Posterior vena cava (tissue), 2 donors: ENCODE measurements at places on chromosomes 3 and 15. TPM values are rescaled to one million over a fixed set of nuclear protein-coding genes. Genes with fewer than 3 reads are reported as not detected.

The CCR9 gene
- not detected for total RNA-seq

The SEC22A gene
- total RNA-seq, result 18.1 TPM

The STARD5 gene
- 3.9 TPM for total RNA-seq

The MYO5C gene
- 8.6 TPM for total RNA-seq

The B3GALNT1 gene
- 14.7 TPM for total RNA-seq

The ERICH6 gene
- total RNA-seq, result not detected

DNA sequence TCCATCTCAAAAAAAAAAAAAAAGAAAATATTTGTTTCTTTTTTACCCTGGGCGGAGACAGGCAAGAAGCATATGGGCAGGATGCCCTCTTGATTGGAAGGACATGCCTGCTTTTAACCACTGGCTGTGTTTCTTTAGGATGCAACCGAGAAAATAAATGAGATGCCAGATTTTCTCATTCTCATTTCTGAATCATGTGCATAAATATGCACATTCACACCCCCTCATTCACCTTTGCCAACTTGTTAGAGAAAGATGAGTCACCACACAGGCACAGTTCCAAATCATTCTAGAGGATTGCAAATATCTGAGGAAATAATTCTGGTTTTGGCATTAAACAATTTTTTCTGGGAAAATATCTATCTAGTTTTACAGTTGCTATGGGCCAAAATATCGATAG is 3.3 kb downstream of the LIPH start:
- DNase-seq, result no peak

DNA sequence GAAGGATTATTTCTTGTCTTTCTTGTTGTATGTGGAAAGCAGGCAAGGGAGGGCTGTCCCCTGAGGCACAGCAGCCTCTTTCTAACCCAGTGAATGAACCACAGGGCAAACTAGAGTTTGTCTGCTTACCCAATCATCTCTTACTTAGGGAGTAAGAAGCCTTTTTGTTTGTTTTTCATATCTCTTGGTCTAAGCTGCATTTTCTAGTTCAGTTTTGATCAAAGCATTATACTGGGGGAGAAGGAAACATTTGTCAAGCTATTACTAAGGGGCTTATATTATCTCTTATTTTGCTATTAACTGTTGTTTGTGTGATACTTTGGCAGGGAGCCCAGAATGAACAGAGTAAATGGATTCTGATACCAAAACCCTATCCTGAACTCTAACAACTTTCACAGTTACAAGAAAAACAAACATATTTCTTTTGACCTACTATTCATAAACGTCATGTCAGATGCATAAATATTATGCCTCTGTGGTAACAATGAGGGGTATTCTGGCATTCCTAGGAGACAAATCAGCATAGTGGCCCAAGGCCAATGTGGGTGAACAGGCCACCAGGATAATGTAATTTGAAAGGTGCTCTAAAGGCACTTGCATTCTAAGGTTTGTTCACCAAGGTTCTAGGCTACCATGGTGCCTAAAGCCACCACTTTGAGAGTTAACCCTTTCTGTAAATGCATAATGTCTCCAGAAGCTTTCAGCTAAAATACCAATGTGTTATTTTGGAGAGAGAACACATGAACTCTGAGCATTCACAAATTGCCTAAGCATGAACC is 271.6 kb upstream of the ZPLD1 start:
- peak; percentile 81 for DNase-seq

GRCh38 chr15:75054172-75054897 is 30.9 kb downstream of the PPCDC start:
- DNase-seq, result no peak

DNA sequence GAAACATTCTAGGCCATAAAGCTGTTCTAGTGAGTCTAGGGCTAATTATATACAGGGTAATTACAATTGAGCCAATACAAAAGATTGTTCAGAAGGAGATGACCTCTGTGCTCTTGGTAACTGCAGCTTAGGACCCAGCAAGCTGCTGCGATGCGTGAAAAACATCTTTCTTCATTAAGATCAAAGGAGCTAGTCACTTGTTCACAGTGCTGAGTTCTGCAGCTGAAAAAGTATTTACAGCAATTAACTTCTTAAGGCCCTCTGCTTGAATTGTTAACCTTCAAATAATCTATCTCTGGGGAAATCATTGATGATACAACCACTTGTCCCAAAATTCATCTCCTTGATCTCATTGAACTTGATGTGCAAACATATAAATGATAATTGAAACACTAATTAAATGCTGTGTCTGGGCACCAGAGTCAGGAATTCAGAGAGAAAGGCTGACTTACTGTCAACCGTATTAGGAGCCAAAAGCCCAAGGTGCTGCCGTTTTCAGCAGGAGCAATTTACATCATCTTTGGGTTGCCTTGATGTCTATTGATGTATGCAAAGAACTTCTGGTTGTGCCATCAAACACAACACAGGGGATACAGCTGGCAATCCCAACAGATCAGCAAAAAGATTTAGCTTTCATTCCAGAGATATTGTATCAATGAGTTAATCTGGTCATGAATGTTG is 213.0 kb downstream of the NECTIN3 start:
- DNase-seq, result no peak

DNA sequence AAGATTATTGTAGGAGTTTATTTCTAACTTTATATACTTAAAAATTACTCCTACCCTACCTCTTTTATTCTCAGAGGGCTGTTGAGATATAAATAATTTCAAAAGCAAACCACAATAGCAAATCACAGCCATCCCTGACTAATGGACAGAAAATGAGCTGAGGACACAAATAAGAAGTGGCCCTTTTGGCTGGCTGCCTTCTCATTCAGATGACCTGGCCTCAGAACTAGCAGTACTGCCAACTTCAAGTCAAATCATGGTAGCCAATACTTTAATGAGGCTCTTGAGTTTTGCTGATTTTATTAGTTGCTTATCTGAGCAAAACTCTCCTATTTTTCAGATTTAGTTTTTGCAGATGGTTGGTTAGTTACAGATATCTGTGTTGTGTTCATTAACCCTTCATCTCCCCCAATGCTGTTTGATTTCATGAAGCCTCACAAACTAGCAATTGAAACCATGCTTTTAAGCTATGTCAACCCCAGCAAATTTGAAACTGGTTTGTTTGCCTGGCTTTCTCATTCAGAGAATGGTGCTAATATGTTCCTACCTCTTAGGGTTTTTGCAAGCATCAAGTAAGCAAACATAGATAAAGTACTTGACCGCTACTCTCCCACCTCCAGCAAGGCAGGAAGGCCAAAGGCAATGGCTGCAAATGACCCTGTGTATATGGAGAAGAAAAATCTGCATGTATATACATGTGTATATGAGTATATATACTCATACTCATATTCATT is 73.4 kb upstream of the HACD2 start:
- DNase-seq, result no peak

DNA sequence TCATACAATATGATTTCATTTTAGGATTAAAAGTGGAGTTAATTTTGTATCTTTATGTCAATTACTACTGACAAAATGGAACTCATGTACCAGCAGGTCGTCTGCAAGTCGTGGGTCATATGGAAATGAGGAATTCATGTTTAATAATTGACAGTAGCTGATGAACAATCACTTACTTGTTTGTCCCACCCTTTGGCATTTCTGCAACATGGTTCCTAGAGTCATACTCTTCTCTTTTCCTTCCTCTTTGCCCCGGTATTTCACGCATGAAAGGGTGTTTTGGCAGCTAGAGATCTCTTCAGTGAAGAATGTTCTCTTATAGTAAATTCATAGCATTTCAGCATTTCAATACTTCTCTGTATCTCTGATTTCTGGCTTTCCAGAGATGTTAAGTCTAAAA is 133.3 kb upstream of the SLC24A5 start:
- DNase-seq, result no peak

DNA sequence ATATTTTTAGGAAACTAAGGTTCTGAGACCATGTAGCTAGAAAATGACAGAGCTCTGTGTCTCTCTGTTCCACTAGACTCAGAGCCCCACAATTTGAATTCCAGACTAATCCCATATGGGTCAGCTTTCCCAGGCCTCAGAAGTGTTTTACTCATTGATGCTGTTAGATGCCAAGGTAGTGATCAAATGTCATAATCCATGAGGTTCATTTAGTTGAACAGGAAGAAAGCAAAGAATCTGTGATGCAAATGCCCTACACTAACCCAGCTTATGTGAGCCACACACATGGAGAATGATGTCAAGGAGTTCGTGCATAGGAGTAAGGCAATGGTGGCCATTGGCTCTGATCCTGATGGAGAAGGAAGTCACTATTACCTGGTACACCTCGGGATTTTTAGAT is 363.4 kb upstream of the RARB start:
- DNase-seq, result no peak

GRCh38 chr3:12884790-12885582 is 43.6 kb upstream of the RPL32 start:
- no peak for DNase-seq

DNA sequence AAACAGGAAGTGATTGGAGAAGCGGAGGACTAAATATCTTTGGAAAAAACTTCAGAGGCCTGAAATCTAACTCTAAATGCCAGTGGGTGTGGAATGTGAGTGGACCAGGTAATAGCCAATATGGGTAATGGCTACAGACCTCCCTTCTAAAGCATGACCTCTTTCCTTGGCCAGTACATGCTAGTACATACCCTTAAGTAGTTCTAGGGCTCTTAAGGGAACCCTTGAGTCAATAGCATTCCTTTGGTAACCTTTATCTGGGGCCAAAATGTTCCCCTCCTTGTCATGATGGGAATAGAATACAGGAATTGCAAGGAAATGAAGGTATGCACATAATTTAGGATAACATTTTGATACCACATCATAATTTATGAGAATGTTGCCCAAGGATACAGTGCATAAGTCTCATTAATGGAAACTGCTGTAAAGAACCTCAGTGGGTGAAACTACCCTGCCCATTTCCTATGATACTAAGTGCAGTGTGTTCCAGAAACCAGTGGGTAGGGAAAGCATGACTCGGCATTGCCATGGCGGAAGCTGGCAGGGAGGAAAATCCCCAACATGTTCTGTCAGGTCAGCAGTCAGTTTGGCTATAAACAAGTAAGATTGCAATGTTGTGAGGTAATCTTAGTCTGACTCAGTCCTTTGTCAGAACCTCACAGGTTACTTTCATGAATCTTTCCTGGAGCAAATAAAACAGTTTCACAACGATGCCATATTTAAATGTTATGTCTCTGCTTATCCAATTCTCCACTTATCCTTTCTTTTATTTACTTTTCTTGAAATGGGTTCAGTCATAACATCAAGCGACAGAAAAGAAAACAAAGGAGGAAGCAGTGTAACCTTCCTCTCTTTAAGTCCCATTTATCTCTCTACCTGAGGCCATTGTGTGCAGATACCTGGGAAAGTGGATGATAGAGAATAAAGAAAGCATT is 23.5 kb upstream of the RAP2B start:
- no peak for DNase-seq

DNA sequence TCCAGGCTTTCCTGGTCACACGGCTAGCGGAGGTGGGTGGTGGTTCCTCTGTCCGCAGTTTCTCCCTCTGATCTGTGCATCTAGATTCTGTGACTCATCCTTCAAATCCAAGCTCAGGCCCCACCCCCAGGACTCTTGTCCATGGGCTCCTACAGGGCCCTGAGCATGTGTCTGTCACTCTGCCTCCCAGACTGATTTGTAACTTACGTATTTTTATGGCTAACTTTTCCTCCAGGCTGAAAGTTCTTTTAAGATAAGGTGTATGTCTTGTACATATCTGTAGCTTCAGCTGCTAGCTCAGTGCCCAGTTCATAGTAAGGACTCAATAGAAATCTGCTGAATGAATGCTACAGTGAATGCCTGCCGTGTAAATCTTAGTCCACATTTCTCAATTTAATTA is 8.0 kb downstream of the ESYT3 start:
- DNase-seq, result peak; percentile 35

GRCh38 chr3:85304360-85304964 is 345.7 kb downstream of the CADM2 start:
- no peak for DNase-seq

DNA sequence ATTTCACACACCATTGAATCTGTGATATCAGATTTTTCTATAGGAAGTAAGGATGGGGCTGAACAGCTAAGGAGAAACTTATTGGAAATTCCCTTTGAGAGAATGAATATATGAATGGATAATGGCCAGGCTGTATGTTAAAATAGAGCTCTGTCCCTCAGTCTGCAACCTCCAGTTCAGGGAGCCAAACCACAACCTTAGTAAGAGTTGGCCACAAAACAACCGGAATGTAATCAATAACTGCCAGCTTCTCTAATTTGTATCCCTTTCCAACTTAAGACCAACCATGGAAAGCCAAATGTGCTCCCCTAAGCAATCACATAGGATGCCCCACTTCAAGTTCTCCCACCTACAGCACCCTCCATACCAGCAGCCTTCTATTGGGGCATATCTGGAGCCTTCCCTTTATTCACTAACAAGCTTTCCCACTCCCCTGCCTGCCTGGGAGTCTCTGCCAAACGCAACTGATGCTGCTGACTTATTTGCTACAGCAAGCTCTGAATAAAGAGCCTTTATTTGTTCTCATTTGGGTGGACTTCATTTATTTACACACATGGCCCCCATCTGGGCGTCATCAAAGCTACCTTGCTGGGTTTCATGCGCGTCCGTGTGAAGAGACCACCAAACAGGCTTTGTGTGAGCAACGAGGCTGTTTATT is 75.4 kb upstream of the LARS2 start:
- no peak for DNase-seq

GRCh38 chr3:37197810-37198371 is 23.5 kb upstream of the LRRFIP2 start:
- no peak for DNase-seq

DNA sequence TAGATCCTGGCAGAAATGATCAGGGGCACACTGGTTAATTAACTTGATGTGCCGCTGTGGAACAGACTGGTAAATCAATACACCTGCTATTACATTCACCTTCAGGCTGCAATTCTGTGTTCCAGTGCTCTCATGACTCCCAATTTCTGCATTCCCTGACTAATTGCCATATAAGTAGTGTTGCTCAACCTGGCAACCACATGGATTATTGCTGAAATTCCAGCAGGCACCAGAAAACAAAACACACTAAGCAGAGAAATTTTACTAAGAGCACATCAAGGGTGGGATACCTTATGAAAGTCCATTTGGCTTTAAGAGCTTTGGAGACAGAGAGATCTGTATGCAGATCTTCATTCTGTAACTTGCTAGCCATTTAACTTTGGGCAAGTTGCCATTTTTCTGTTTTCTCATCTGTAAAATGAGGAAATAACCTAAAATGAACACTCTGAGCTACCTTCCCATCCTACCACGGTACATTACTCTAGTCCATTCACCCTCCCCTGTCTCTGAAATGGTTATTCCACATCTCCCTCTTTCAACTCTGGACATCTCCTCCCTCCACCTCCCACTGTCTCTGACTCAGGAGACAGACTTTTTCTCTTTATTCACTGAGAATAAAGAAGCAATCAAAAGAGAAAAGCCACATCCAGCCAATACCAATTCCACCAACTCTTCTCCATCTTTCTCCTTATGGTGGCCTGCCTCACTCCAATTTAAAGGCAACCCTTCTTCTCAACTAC is 54.6 kb downstream of the STAC start:
- DNase-seq, result no peak

- no peak for DNase-seq
These were observed 91.0 kb downstream of the SMAD3 start for GRCh38 chr15:67156426-67156825.

DNA sequence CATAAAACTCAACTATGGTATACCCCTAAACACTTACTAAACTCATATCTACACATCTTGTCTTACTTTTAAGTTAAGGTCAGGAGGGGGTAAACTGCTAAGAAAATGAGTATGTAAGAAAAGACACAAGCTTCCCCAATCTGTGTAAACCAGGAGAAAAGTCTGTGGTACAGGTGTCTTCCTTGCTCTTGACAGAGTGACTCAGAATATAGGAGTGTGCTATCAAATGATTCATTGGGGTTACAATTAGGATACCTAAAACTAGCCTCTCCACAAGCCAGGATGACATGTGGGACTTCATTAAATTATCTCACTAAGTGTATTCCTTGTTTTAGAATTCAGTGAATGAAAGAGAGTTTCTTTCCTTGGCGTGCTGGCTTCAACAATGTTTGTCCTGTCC is 274.8 kb downstream of the BBX start:
- no peak for DNase-seq
